ENCODE measurements at places on chromosomes 2 and 18. TPM values are rescaled to one million over a fixed set of nuclear protein-coding genes. Genes with fewer than 3 reads are reported as not detected.

HOXD3 gene
- total RNA-seq: not detected

SLC30A3 gene
- 0.19 TPM for total RNA-seq

FOXI3 gene
- not detected for total RNA-seq

KCNE4 gene
- 10.8 TPM for total RNA-seq

REG1B gene
- total RNA-seq: not detected

Measured in aortic smooth muscle cell (primary cell).